ENCODE measurements at places on chromosomes 3 and 15.

DNA sequence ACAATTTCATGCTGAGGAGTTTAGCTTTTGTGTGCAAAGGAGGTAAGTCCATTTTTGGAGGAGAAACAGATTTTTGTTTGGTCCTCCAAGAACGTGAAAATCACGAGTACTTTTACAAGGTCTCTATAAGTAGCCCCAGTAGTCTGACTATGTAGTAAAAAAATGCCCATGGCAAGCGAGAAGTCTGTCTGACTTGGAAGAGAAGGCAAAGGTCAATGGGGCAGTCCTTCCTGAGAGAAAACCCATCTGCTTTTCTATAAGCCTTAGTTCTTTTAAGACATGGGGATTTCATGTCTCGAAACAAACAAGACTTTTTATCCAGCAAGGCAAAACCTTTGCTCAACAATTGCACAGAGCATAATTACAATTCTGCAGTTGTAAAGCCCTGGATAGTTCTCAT lies 183.2 kb downstream of the GAP43 start:
- DNase-seq: no peak

GRCh38 chr15:90883976-90884718 lies at the start of gene FES:
TSS of gene FES (plus strand) at chr15:90884504. CDS start at chr15:90885046, 542 bp downstream.
- no peak for DNase-seq

DNA sequence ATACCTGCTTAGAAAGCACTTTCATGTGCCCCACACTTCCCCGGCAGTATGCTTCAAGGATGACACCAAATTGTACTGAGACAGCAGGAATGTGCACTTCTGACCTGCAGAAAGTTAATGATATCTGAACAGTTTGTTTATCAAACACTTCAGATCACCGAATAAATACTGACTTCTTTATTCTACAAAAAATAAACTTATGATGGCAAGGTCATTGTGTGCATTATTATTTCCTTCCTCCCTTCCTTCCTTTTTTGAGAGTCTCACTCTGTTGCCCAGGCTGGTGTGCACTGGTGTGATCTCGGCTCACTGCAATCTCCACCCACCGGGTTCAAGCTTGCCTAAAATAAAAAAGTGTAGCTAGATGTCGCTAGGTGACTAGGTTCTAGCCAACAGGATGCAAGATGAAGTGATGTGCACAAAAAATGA lies 80.3 kb downstream of the FAIM start:
- DNase-seq: no peak

DNA sequence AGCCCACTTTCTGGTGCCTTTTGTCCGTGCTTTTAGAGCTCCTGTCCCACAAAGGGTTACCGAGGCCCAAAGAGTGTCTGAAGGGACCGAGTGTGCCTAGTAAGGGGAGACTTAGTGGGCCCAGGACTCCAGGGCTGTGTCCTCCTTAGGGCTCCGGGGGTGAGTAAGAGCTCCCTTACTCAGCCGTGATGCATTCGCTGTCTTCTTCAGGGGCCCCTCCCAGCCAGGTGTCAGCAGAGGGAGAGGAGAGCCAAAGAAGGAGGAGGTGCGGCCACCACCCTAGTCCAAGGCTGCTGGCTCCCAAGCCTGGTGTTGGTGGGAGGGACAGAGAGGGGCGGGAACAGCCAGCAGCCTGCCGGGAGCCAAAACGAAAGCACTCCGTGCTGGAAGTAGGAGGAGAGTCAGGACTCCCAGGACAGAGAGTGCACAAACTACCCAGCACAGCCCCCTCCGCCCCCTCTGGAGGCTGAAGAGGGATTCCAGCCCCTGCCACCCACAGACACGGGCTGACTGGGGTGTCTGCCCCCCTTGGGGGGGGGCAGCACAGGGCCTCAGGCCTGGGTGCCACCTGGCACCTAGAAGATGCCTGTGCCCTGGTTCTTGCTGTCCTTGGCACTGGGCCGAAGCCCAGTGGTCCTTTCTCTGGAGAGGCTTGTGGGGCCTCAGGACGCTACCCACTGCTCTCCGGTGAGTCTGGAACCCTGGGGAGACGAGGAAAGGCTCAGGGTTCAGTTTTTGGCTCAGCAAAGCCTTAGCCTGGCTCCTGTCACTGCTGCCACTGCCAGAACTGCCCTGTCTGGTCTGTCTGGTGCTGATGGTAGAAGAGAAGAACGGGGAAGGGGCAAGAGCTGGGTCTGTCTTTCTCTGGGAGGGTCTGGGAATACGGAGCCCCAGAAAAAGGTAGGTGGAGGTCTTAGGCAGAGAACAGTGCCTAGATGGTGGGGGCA lies at the start of gene IL17RC:
Gene IL17RC, plus strand, starts transcription at position 365 of the 947 bp plus-strand sequence. Its CDS starts 218 bp downstream, at position 583.
- peak; percentile 70 for DNase-seq

DNA sequence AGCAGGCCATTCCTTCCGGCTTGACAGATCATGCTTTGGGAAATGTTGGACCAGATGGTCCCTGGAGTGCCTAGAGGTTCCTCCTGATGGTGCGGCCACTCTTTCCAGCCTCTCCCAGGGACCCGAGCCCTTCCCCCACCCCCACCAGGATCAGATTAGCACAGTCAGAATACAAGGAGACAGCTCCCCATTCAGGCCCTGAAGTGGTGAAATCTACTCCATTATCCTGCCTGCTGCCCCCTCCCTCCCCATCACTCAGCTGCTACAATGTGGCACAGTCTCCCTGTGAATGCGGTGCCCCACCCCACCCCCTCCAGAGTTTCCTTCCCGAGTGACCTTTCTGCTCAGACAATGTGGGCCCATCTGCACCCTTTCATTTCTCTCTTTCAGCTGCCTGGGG lies 29.4 kb downstream of the RNU5B-1 start:
- DNase-seq: peak; percentile 32

DNA sequence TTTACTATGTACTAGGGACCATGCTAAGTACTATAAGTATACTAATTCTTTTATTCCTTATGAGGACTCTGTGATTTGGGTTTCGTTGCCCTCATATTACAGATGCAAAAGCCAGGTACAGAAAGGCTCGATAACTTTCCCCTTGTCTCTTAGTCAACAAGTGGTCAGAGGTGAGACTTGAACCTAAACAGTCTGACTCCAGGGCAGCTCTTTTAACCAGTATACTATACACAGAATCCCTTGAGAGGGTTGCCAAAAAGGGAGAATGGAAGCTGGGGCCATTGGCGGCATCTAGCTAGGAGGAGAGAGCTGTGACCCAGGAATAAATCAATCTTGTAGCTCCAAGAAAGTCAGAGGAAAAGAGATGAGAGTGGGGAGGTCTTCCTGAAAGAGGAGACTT lies 92.4 kb downstream of the TOP2B start:
- no peak for DNase-seq

GRCh38 chr3:131233900-131234668 lies 147.5 kb upstream of the NUDT16 start:
- DNase-seq: peak; percentile 37

DNA sequence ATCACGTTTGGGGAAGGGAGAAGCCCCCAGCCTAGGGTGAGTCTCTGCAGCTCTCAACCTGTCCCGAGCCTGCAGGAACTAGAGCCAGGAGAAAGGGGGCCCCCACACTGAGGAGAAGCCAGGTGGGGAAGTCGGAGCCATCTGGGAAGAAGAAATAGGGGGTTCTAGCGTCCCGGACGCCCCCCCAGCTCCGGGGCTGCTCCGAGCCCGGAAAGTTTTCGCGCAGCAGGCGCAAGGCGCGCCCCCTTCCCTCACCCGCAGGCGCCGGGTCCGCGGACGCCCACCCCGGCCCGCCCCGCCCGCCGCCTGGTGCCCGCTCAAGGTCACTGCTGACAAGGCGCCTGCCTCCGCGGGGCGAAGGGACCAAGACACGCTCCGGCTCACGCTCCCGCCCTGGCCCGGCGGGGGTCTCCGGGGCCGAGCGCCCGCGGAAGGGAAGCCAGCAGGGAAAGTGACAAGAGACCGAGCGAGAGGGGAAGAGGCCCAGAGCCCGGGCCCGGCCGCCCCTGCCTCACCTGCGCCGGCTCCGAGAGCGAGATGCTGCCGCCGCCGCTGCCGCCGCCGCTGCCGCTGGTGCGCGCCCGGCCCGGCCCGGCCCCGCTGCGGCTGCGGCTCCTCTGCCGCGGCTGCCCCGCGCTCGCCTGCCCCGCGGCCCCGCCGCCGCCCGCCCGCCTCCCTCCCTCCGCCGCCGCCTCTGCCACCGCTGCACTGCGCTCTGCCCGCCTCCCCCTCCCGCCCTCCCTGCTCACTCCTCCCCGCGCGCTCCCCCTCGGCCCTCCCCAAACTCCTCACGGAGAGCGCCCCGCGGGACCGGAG lies 108.4 kb upstream of the SLC6A11 start:
- peak; percentile 81 for DNase-seq

- no peak for DNase-seq
Observed at GRCh38 chr3:27252646-27253045, 116.5 kb downstream of the NEK10 start.

GRCh38 chr3:58566398-58567250 lies 10.6 kb downstream of the FAM107A start:
- DNase-seq: no peak

- DNase-seq: no peak
Observed at GRCh38 chr15:38085114-38085513, 150.7 kb downstream of the TMCO5A start.

DNA sequence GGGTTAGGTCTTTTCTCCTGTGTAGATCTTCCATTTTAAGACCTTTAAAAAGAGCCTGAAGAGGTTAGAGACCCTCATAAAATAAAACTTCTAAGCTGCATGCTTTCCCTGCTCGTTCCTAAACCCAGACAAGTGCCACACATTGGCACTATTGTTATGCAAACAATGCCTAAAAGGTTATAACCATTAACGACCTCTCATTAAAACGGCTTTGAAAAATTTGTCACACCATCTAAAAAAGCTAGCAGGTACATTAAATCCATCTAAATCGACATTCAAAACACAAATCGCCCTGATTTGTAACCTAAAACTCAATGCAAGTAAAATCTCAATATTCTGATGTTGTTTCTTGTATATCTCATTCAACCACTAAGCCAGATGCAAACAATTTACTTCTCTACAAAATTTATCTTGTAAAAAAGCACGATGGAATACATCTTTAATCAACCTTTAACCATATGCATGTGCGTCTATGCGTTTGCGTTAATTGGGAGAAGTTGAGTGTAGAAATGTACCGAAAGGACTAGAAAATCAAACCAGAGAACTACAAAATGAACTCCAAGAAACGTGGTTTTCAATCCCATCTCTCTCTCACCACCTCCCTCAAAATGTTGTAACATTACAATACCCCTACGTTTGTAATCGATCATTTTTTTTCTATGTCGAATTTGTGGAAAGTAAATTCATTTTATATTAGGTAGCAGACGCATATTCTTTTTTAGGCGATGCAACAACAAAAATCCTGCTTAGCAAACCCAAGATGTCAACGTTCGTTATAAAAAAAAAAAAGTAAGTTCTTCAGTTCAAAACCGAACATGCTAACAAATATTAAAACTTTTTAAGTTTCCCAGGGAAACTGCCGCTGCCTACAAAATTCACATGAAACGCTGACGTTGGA lies 1.2 kb downstream of the ALDH1A2 start:
- no peak for DNase-seq

DNA sequence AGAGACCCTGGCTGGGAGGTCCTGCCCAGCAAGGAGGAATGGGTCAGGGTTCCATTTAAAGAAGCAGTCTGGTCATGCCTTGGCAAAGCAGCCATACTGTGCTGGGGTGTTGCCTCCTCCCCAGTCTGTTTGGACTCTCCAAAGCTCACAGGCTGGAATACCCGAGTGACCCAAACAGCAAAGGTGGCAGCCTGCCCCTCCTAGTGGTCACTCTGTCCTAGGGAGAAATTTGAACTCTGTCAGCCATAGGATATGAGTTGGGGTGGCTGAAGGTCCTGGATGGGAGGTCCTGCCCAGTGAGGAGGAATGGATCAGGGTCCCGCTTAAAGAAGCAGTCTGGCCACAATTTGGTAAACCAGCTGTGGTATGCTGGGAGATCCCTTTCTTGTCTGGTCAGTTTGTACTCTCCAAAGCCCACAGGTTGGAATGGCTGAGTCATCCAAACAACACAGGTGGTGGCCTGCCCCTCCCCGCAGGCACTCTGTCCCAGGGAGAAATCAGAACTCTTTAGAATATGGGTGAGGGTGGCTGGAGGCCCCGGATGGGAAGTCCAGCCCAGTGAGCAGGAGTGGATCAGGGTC lies 45.0 kb downstream of the CCR1 start:
- DNase-seq: no peak

Data from SK-N-SH (cell line).